AG04449 (cell line): ENCODE measurements at places on chromosomes 12 and 14.

GRCh38 chr12:54038284-54038870 is 5.5 kb downstream of the HOXC5 start:
- DNase-seq, result no peak

GRCh38 chr12:45613296-45613695 is 116.2 kb upstream of the ARID2 start:
- DNase-seq, result no peak

- no peak for DNase-seq
These were observed 40.3 kb downstream of the MAP1LC3B2 start for GRCh38 chr12:116599285-116600136.

DNA sequence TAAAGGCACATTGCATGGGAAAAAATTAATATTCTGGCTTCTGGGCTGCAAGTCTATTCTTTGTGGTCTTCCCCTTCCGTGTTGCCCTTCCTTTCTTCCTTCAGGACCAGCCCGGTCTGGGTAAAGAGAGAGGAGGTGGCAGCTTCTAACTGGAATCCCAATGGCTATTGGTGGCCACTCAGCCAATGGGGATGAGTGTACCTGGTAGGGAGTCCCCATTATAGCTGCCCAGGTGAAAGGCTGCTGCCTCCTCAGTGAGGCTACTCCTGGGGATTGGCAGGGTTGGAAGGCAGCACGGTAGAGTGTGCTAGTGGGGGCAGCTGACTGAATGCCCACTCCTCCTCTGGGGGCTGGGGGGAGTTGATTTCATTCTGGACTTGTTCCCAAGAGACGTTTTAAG is 112.6 kb downstream of the RBM19 start:
- DNase-seq, result no peak

DNA sequence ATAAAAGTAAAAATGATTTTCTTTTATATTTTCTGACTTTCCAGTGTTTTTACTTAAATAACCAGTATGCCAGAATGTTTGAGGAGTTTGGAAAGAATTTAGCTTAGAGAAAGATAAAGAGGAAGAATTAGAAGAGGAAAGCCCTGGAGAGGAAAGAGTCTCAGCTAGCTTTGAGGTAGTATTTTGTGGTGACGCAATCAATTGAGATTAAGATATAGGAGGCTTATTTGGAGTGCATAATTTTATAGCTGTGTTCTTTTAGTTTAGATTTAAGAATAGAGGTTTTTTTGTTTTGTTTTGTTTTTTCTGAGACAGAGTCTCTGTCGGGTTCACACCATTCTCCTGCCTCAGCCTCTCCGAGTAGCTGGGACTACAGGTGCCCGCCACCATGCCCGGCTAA is 18.1 kb downstream of the CLEC2B start:
- no peak for DNase-seq

- no peak for DNase-seq
These were observed 114.1 kb downstream of the KIF26A start for GRCh38 chr14:104252256-104253215.

DNA sequence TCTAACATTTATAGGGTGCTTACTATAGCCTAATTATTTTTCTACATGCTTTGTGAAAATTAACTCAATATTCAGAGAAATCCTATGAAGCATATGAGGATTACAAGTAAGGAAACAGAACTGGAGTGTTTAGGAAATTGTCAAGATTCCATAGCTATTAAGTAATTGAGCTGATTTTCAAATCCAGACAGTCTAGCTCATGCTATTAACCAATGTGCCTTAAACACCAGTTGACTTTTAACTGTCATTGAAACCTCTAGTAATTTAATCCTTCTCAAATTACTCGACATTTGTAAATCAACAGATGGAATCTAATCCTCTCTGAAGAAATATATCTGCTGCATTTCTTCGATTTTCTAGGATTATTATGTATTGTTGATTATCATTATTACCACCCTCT is 488.9 kb downstream of the MDGA2 start:
- DNase-seq, result no peak

DNA sequence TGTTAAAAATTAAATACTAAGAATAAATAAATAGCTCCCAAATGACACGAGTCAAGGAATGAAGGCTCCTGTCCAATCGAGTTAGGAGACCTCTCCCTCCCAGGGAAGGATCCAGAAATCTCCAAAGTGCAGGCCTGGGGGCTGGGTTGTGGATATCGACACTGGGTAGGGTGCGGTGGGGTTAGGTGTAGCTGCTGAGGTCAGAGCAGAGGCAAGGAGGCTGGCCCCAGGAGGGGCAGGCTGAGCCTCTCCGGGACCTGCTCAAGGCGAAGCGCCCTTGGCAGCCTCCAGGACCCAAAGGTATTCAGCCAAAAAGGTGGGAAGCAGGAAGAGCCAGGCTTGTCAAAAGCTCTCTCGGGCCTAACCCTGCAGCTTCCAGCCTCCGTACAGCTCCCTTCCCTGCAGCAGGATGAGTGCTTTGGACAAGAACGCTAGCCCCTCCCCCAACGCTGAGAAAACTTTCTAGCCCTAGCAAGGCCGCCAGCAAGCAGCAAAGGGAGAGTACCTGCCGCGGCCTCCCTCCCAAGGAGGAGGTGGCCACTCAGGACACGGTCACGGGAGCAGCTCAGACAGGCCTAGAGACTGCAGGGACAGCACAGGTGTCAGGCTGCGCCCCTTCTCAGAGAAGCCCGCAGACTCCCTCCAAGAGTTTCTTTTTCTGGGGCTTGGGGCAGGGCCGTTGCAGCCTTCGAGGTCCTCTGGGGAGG is 3.7 kb upstream of the PNMA1 start:
- DNase-seq, result no peak

DNA sequence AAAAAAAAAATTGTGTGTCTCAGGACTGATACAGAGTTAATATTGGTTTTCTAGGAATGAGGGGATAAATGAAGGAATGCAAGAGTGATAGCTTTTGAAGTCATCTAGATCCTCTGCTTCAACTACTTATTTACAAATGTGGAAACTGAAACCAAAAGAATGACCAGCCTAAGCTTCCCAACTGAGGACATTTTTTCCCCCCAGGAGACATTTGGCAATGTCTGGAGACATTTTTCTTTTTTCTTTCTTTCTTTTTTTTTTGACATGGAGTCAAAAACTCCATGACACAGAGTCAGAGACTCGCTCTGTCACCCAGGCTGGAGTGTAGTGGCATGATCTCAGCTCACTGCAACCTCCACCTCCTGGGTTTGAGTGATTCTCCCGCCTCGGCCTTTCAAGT is 15.3 kb downstream of the DLK1 start:
- no peak for DNase-seq

DNA sequence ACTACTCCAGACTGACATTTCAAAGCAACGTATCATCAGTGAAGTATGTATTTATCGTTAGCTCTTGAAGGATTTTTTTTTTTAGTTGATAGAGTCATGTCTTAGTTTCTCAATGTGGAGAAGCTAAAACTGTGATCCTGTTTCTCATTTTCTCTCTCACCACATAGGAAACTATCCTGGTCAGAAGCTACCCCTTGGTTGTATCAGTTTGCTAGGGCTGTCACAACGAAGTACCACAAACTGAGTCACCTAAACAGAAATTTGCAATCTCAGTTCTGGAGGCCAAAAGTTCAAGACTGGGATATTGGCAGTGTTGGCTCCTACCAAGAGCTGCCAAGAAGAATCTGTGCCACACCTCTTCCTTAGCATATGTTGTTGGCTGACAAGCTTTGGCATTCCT is 369.1 kb downstream of the RGS6 start:
- no peak for DNase-seq

DNA sequence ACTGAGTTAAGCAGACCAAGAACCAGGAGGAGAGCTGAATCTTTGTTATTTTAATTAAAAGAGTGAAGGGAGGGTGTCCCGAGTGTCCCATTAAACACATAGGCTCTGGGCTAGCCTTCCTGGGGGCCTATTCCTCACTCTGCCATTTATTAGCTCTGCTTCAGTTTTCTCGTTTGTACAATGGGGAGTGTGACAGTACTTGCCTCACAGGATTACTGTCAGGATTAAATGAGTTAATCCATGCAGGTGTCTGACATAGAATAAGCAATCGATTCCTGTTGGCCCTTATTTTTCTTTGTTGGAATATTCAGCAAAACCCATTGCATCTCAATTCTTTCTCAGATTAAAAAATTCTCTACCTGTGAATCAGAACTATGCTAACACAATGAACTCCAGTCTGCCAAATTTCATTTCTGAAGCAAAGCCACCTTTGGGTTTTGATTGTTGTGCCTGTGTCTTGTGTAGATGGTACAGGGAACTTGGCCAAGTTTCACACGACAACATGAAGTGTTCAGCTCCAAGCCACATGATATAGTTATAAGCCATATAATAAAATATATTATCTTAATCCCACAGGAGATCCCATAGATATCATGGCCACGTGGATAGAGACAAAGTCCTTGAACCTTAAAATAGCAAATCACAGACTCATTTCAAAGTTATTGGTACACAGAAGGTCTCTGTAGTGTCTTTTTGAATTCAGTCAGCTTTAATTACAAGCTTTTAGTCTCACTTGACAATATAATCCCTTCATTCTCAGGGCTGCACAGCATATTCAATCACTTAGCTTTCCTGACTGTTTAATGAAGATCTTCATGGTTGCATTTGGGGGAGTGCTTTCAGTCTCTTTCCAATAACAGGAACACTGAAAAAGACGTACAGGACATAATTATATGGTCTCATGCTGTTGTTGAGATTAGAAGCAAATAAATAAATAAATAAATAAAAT is 34.4 kb upstream of the CRY1 start:
- DNase-seq, result no peak
